ENCODE measurements at places on chromosomes 3 and 15. TPM values are rescaled to one million over a fixed set of nuclear protein-coding genes. Genes with fewer than 3 reads are reported as not detected.

ACAN gene
- under 0.01 TPM for total RNA-seq

GP9 gene
- total RNA-seq = not detected

DNAH1 gene
- total RNA-seq = 2.5 TPM

RTP4 gene
- total RNA-seq = 0.99 TPM

BFSP2 gene
- total RNA-seq = not detected

GPR149 gene
- total RNA-seq = not detected

CPN2 gene
- not detected for total RNA-seq

MYO5C gene
- total RNA-seq = 6.9 TPM

NCBP2 gene
- 85.5 TPM for total RNA-seq

LINGO1 gene
- 0.04 TPM for total RNA-seq
